ENCODE measurements at places on chromosomes 7 and 10.

DNA sequence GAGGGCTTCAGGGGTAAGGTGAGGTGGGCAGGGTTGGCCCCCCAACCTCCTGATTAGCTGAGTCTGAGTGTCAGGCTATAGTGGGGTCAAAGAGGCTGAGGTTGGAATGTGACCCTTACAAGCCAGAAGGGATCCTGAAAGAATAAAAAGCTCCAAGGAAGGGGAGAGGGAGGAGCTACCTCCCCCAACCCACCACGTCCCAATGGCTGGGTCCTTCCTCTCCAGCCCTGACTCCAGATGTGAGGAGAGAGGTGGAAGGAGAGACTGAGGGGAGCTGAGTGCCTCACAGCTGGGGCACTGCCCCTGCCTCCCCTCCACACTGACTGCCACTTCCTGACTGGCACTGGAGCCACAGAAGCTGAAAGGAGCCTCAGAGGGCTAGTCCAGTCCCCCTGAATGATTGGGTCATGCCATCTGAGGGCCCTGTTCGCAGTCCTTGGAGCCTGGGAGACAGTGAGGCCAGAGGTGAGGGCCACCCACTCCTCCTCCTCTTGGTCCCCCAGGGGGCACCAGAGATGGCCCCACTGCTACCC is 20.6 kb downstream of the IMPDH1 start:
- DNase-seq = no peak

DNA sequence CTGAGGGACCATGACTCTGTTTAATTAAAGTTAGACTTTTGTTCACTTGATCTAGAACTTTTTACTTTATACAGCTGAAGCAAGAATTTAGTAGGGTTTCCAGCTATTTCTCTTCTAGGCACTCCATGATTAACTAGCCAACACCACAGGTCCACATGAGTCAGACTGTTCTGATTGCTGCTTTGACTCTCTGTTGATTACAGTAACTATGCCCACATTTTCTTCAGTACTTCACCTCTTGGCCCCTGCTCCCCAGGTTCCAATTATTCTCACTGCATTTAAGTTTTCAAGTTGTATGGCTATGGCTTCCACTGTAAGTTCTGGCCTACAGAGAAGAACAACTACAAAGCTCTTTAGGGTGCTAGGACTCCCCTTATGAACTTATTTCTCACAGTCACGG is 737.2 kb upstream of the IGFBP3 start:
- DNase-seq = no peak

- DNase-seq = no peak
Observed at GRCh38 chr10:88028654-88029053, 165.2 kb downstream of the PTEN start.

- DNase-seq = no peak
Observed at GRCh38 chr7:4957847-4958476, 1.0 kb downstream of the MMD2 start.

GRCh38 chr10:94963901-94964300 is 25.4 kb downstream of the CYP2C9 start:
- DNase-seq = no peak

GRCh38 chr7:101436857-101437576 is 74.3 kb downstream of the COL26A1 start:
- no peak for DNase-seq

DNA sequence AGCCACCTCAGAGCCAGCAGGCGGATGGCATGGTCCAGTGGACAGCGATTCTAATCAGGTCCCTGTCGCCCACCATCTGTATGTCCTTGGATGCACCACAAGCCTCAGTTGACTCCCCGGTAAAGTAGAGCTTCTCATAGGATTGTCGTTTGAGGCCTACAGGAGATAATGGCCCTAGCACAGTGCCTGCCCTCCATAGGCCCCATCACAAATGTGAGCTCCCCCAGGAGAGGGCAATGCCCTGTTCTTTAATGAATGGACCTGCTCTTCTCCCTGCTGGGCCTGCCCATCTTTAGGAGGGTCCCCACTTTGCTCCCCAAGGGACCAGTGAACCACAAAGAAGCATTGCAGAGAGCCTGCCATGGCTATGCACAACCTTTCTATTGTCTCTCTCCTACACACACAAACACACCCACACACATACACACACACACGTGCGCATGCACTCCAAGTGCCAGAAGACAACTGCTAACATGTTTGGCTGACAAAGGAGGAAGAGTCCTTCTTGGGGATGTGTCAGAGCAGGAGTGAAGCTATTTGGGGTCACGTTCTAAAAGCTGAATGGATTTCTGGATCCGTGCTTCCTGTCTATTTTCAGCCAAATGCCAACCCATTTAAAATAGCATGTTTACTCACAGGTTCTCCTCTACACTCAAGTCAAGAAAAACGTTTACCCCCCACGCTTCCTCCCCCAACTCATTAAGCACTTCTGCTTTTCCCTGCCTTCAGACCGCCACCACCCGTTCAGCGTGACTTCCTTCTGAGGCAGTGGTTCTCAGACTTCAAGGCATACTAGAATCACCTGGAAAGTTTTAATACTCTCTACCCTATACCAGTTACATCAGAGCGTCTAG is 196.1 kb downstream of the GRID1 start:
- DNase-seq = no peak

DNA sequence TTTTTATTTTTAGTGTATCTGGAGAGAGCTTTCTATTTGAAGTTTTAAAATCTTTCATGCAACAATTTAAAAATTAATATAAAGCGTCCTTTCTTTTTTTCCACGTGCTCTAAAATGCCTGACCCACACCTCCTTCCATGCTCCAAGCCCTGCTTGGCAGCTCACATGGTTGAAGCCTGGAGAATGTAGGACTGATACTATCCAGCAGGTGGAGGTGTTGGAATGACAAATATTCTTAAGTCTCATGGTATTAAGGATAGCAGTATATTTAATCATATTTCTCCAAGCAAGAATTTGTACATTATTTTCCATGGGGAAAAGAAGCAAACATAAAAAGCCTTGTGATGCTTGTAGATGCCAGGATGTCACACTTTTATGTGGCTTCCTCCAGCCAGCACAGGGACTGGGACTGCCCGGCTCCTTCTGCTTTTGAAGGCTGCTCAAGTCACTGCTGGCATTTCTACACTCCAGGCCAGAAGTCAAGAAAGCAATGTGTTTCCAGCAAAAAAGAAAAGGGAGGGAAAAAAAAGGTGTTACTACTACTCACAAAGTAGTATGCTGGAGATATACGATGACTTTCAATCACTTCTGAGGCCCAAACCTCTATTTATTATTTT is 49.7 kb downstream of the BZW2 start:
- no peak for DNase-seq

- DNase-seq = no peak
Observed at GRCh38 chr10:124546055-124546369, 84.4 kb downstream of the LHPP start.

DNA sequence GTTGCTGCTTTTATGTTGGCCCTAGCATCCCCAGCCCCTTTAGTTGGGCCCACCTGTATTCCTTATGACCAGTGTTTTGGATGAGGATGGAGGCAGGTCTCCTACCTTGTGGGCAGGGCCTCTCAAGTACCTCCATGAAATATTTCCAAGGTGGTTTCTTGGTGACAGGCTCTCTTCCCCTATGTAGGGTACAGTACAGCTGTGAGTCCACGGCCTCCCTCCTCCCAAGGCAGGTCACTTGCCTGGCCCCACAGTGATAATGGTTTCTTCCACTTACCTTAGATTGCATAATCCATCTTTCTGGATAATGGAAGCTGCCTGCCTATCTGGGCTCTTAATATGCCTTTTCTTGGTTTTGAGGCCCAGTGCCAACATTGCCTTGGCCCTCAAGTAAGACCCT is 110.4 kb downstream of the NT5C2 start:
- no peak for DNase-seq

DNA sequence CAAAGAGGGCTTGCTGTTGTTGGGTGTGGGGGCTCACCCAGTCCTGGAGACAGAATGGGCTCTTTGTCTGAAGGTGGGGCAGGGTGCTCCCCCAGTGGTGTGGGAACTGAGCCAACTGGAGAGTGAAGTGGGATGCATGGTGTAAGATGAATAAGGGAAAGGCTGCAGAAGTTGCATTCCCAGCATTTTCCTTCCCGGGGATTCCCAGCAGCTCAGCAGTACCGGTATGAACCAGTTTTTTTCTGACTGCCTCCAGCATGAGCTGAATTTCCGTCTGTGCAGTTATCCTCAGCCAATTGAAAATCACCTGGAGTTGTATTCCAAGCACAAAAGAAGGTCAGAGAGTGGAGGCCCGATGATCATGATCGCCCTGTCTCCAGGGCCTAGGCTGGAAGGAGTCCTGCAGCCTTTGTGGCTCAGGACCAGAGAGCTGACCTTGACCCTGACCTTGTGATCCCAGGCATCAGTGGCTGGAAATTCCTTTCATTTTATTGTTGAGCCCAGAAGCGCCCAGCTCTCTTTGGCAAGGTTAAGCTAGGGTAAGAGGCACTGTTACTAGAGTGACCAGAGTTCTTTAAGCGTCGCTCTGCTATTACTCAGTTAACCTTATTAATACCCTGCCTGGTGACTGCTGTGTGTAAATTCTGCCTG is 33.4 kb downstream of the OGDH start:
- DNase-seq = no peak

DNA sequence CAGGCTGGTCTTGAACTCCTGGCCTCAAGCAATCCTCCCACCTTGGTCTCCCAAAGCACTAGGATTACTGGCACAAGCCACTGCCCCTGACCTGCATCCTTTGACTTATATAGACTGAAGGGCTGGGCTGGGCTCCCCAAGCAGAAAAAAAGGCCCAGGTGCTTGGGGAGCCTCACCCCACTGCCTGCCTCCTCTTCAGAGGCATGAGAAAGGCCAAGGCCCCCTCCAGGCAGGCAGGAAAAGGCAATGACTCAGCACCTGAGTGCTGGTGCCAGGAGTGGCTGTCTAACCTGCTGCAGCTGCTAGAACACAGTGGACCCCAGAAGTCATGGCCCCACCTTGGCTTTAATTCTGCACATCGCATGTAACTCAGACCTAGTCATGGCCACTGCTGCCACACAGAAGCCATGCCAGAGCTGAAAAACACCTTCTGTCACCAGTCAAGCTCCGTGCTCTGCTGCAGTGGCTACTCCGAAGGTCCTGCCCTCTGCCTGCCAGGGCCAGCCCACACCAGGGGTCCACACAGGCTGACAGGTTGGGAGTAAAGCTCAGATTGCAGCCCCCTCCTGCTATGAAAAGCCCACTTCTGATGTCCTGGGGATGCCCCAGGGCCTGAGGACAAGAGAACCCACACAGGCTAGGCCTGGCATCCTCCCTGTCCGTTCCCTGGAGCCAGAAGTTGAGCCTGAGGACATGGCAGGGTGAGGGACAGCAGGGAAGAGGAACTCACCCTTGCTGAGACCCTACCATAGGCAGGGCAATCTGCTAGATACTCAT is 48.5 kb downstream of the GRID1 start:
- DNase-seq = no peak

GRCh38 chr7:116797612-116798011 is 64.8 kb upstream of the CAPZA2 start:
- no peak for DNase-seq

- DNase-seq = no peak
Observed at GRCh38 chr10:117537436-117537903, 5.1 kb upstream of the EMX2 start.

- DNase-seq = no peak
Observed at GRCh38 chr7:121456785-121457359, 60.8 kb upstream of the FAM3C start.

GRCh38 chr7:127943541-127944521 is 87.4 kb downstream of the LRRC4 start:
- DNase-seq = peak; percentile 75

DNA sequence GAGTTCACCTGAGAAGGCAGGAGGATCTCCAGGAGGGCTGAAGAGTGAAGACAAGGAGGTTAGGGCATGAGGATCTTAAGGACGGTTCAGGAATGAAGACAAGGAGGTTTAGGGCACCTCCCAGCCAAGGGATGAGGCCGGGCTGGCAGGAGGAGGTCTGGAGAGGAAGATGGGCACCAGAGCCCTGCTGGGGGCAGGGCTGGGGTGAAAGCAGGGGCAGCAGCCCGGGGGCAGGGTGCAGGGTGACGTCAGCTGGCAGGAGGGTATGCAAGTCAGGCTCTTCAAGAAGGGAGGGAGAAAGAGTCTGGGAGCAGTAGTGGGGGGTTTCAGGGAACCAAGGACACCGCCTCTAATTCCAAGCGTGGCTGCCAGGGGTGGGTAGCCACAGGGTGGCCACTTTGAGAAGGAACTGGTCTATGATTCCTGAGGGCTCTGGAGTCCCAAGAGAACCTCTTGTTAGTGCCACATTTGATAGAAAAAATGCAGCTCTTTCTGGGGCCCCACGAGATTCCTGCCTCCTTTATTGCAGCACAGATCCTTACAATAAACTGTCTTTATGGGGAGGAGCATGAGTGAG is 101.6 kb downstream of the C10orf90 start:
- DNase-seq = no peak

DNA sequence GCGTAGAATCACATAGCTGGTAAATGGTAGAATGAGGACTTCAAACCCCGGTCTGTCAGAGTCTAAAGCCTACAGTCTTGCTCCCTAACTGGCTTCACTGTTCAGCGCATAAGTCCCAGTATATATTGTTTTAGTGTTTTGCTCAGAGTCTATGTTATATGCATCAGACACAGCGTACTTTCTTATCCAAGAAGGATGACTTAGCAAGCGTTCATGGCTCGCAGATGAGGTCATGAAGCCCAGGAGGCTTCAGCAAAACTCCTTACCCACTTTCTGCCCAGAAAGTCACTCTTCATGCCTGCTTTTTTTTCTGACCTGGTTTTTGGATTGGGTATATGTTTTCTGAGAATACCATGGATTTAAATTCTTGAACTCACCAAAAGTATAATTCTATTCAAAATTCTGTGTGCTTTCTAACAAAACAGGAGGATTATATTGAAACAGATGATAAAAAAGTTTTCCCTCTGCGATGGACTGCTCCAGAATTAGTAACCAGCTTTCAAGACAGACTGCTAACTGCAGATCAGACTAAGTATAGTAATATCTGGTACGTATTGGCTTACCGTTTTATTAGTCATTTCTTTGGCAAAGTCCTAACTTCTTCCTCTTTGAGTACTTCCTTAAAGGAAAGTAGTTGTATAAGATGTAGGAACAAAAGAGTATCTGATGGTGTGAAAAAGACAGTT is 24.6 kb upstream of the BHLHA15 start:
- no peak for DNase-seq

GRCh38 chr7:22176791-22177412 is 180.1 kb downstream of the RAPGEF5 start:
- no peak for DNase-seq

DNA sequence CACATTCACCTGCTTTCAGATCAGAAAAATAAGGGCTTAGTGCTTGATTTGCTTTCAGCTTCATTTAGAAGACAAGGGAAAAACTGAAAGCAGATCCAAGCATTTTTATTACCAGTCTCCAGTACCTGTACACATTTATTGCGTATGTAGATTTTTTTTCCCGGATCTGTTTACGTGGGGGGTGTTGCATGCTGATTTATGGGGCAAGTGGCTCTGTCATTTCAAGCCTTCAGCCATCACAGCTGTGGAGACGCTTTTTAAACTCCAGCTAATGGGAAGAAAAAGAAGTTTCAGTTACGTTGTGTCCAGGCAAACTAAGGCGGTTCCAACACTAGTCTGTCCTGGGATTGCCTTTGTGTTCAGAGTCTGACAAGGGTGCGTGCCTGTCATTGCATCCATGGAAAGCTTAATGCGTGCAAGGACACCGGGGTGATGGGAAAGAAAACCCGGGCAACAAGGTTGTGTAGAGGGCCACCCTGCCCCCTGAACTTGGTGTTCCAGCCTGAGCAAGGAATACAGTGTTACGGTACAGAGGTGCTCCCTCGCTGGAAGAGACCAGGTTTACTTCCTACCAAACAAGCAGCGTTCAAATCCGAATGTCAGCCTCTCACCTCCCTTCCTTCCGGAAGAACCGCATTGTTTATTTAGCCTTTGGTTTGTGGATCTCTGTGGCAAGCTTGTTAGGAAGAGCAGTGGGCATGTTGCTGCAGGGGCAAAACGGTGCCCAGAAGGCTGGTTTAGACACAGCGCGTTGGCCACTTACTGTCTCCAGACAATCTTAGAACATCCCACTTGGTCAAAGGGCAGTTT is 128.2 kb downstream of the FGFR2 start:
- DNase-seq = no peak

Data from anterior cingulate cortex (tissue), 58 donors.